ENCODE measurements at places on chromosomes 4 and X.

DNA sequence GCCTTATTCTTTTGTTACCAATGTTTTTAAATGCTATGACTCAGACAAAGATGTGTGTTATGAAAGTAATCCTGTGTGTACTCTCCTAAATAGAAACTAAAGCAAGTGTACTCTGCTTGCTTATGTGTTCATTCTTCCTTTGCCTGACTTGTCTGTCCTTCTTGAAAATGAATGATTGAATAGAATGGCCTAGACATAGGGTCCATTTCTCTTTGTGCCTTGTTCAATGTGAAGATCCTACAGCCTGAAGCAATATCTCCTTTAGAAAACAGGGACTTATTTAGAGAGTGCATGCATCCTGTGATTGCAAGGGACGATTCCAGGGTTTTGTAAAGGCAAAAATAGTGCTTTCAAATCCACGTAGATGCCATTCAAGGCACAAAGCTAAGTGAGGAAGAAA, 343.6 kb upstream of the TACR3 start:
- no peak for DNase-seq

- no peak for DNase-seq
These were observed 838 bp upstream of the PRICKLE3 start for GRCh38 chrX:49187028-49187394.

- DNase-seq, result no peak
These were observed 61.6 kb downstream of the SAT1 start for GRCh38 chrX:23844502-23845138.

- no peak for DNase-seq
These were observed 77.2 kb upstream of the SLC34A2 start for GRCh38 chr4:25578432-25578831.

- no peak for DNase-seq
These were observed 12.6 kb downstream of the DOCK11 start for GRCh38 chrX:118508221-118508620.

DNA sequence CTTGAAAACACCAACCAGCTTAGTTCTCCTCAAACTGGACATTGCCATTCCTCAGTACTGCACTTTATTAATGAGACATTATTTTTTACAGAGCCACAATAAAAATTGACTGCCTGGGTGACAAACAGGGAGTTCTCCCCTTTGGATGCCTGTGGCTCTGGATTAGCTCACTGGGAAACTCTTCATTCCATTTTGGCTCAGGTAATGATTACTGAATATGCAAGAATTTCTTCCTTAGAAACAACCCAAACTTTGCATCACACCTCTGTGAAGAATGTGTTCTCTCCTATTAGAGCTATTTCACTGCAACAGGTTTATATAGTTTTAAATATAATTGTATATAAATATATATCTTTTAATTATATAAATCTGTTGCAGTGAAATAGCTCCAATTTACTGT, 2065.8 kb downstream of the ARAP2 start:
- no peak for DNase-seq

Measured in fibroblast of skin of left biceps (primary cell).